Astrocyte of the spinal cord (primary cell): ENCODE measurements at places on chromosomes 11 and 22.

DNA sequence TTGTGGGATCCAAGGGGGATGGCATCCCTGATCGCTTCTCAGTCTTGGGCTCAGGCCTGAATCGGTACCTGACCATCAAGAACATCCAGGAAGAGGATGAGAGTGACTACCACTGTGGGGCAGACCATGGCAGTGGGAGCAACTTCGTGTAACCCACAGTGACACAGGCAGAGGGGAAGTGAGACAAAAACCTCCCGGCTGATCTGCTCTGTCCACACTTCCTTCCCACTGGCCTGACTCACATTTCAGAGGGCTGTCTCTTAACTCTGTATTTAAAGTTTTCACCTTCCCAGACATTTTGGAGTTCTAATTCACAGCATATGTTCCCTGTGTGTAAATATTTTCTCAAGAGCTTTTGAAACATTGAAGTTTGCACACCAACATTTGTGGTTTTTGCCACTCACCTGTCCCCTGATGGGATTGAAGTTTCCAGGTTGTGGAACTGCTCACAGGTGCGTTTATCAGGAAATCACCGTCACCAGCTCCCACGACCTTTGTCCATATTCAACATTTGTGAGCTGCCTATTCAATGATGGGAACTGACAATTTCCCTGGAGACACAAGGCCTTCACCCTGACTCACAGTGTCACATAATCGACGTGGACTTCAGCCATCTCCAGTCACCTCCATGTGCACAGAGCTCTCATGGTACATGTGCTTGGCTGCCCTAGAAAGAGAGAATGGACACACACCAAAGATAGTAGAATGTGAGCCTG is 99.2 kb downstream of the VPREB1 start:
- no peak for DNase-seq

- DNase-seq = no peak
Observed at GRCh38 chr11:130024361-130024760, 21.7 kb upstream of the PRDM10 start.

DNA sequence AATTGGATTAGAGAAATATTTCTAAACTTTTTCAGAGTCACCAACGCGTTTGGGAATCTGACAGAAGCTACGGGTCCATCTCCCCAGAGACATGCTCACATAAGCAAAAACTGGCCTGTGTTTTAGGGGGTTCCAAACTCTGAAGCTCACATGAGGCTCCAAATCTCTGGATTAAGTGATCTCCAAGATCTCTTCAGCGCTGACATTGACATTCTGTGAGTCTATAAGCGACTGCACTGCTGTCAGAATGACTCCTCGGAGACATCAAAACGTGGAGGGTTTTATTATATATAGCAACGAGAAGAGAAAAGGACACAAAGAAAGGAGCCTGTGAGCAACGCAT is 642 bp upstream of the SIK2 start:
- DNase-seq = no peak

DNA sequence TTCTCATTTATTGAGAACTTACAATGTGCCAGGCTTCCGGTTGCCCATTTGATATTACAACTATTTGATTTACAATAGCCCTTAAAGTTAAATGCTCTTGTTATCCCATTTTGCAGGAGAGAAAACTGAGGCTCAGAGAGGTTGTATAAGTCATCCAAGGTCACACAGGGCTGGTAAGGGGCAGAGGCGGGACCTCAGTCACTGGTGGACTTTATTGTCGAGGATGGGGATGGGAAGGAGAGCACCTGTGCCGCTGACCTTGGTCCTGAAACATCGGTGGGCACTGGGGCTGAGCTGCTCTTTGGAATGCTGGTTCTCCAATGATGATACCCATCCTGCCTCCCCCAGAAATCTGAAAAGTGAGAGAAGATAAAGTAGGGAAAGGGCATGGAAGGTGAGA is 265.4 kb downstream of the MIAT start:
- no peak for DNase-seq

- no peak for DNase-seq
Observed at GRCh38 chr22:37270928-37271650, 11.2 kb upstream of the CYTH4 start.

- DNase-seq = no peak
Observed at GRCh38 chr22:37627121-37627520, 12.3 kb upstream of the SH3BP1 start.

- DNase-seq = peak; percentile 23
Observed at GRCh38 chr11:69609351-69609750, 31.6 kb upstream of the CCND1 start.

GRCh38 chr11:27178859-27179258 is 138.2 kb downstream of the BBOX1 start:
- DNase-seq = no peak
